CD4-positive, alpha-beta memory T cell (primary cell): ENCODE measurements at places on chromosomes 1 and 21.

DNA sequence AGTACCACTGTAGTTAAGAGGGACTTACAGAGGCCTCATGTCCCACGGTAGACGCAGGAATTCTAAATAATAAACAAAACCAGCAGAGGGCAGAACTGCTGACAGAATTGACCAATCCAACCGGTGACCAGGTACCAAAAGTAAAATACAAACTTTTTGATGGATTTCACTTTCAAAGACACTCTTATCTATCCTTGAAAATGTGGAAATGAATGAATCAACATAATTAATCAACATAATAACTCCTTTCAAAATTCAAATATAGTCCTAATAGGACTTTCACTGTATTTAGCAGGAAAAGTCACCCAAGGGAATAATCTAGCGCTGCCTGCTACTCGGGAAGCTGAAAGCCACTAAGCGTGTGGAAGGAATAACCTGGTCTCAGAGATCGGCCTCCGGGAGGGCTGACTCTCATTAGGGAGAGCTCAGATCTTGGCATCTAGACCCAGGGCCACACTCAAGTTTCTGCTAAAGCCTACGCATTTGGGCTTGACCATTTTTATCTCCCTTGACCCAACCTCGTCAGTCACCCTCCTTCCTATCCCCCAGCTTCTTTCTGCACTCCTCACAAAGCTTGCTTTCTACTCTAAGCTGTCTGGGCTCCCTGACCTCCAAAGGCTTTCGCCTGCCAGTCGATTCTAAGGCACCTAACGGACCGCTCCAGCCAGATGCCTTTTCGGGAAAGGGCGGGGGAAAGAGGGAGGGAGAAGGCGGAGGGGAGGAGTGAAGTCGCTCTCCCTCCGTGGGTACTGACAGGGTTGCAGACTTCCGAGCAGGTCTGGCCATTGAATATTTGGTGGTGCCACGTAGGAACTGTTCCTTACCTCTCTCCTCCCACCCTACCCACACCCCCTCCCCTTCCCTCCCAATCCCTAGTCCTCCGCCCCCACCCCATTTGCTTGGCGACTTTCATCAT is 1.6 kb downstream of the COL11A1 start:
- no peak for DNase-seq

DNA sequence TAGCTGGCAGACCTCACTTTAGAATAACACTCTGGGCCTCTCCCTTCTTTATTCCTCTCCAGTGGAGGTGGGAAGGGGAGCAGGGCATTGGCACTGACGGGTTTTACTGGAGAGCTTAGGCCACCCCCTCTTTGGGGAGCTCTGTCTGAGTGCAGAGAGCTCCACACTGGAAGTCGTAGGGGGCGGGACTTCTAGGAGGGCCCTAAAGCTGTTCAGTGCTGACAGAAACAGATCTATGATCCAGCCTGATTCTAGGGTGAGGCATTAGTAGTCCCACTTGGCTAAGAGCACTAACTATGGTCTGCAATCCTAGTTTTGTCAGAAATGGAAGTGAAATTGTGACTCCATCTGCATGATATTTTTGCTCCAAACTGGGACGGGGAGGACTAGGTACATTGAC is 138.7 kb downstream of the MIS18A start:
- DNase-seq: no peak

DNA sequence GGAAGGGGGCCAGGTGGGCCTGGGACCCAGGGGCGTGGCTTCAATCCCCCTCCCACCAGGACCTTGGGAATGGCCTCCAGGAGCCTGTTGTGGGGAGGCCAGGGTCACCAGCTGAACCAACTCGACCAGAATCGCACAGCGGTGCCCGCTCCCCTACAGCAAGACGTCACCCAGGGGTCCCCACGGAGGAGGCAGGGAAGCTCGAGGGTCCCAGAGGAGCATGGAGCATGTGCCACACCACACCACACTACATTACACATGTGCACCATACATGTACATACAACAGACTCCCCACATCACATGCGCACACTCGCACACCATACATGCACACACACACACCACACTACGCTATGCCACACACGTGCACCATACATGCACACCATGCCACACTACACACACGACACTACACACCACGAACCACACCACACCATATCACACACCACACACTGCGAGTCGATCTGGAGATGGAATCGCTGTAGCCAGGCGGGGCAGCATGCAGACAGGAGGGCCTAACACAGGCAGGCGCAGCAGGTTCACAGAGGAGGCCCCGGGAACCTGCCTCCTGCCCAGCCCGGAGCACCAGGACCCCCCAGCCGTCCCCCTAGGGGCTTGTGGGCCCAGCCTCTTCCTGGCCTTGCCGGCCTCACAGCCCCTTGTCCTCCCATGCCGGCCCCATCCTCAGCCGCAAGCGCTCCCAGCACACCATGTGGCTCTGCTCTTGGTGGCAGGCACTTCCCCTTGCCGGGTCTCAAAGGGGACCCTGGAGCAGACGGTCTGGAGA is 596 bp downstream of the ITGB2 start:
- DNase-seq: no peak

DNA sequence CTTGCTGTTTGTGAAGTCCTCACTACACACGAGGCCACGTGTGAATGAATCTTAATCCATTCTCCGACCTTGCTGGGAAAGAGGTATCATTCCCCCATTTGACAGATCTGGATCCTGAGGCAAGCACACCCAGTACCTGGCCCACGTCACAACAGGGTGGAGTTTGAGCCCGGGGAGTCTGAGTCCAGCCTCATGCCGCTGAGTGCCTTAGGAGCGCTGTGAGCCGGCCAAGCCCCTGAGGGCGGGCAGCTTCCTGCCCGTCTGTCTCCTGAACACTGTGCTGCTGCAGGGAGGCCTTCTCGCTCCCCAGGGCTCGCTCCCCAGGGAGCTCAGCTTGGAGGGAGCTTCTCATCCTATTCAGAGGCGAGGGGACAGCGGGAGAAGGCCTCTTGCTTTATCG is 29.7 kb downstream of the SLC45A1 start:
- no peak for DNase-seq

- DNase-seq: no peak
Observed at GRCh38 chr1:71857862-71858261, 424.5 kb downstream of the NEGR1 start.

- no peak for DNase-seq
Observed at GRCh38 chr1:85001742-85002141, 4.8 kb upstream of the MCOLN2 start.

DNA sequence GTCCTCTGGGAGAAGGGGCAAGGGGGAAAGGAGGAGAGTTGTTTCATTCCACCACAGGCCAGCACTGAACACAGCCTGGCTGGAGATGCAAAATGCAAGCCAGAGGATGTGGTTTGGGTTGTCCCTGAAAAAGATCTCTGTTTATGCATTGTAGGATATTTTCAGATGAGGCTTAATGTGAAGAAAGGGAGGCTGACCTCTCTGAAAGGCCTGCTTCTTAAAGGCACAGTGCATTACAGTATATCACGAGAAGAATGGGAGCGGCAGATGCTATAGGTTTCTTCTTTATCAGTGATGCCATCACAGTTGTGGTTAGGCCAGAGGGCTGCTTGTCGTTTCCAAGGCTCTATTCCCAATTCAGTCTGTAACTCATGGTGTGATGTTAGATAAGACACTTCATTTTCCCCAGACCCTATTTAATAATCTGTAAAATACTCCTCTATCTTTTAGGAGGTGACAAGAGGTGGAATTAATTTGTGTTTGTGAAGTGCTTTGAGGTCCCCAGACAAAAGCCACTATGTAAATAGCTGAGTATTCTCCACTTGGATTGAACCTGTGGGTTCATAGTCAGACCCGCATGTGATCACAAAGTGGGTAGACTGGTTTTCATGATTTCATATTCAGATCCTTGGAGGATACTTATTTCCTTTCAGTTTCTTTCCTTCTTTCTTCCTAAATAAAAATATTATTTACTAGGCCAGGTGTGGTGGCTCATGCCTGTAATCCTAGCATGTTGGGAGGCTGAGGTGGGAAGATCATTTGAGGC is 76.5 kb upstream of the WDR26 start:
- no peak for DNase-seq

- no peak for DNase-seq
Observed at GRCh38 chr1:117392771-117393170, 25.5 kb downstream of the MAN1A2 start.

GRCh38 chr1:17907999-17908398 is 152.9 kb downstream of the ACTL8 start:
- DNase-seq: no peak

- DNase-seq: no peak
Observed at GRCh38 chr1:30605441-30605920, 117.9 kb downstream of the MATN1 start.

GRCh38 chr1:231934797-231935196 is 308.2 kb downstream of the DISC1 start:
- no peak for DNase-seq

DNA sequence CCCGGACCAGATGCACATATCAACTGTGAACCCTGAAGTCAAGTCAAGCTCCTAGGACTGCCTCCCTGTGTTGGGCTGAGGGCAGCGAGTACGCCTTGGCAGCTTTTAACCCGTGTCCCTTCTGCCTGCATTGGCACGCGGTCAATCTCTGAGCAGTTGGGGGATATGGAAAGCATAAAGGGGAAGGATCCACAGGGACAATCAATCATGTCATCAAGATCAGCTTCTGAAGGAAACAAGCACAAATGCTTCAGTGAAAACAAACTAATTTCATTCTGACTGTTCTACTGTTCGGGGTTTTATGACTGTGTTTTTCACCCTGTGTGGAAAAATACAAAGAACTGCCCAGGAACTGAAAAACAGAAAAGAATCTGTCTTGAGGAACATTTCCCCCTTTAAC is 106.2 kb downstream of the RUNX1 start:
- no peak for DNase-seq
